ENCODE measurements at places on chromosomes 5 and 9.

DNA sequence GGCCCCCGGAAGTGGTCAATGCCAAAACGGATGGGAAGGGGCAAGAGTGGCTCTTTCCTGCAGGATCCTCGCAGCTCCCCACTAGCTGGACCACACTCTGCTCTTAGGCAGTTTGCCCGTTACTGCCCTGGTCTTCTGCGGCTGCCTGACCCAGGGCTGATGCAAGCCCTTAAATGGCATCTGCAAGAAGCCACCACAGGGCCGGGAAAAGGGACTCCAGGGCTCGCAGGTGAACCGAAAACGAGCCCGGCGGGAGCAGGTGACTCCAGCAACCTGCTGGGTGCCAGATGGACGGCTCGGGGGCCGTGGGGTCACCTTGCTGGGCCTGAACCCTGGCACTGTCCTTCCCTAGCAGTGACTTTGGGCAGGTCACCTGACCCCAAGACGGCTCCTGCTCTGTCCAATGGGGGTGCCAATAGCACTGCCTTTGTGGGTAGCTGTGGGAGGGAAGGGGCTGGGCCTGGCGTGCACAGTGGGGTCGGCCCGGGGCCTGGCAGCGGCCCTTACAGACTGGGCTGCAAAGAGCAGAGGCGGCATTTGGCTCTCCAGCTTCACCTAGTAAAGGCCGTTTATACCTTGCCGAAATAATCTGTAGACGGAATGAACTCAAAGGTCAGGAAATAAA is 1.3 kb downstream of the TMEM250 start:
- no peak for DNase-seq

DNA sequence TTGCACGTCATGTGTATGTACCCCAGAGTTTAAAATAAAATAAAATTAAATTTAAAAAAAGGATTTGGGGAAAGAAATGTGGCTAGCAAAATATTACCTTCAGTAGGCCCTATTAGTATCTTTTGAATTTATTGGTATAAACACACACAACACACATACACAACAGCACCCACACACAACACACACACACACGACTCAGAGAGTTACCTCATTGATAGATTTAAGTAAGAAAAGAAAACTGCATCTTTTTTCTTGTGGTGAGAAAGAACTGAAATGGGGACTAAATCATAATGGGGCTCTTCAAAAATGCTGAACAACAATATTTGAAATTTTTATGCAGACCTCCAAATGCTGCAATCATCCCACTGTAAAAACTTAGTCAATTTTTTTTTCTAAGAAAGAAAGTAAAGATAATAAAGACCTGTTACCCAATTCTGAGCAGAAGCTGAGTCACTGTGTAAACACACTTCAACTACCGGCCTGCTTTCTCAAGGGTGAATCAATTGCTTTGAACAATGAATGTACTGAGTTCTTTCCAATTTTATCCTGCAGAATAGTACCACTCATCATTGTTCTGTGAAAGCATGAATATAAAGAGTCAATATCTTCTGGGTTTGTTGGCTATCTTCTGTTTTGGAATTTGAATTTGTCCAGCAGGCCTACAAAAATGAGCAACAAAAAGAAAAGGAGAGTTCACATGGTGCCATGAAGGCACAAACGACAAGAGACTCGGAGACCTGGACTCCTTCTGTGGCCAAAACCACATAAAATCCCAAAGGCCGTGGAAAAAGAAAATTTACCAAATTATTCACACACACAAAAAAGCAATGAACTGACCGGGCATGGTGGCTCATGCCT is 57.9 kb upstream of the CCNG1 start:
- no peak for DNase-seq

- DNase-seq: no peak
Observed at GRCh38 chr5:52469420-52469819, 318.3 kb upstream of the ITGA1 start.

GRCh38 chr5:159218595-159219023 is 9.3 kb upstream of the RNF145 start:
- DNase-seq: no peak

GRCh38 chr5:143952809-143953208 is 140.8 kb downstream of the HMHB1 start:
- no peak for DNase-seq

- DNase-seq: no peak
Observed at GRCh38 chr9:77708064-77708815, 60.1 kb upstream of the GNA14 start.

- DNase-seq: no peak
Observed at GRCh38 chr5:2310946-2311345, 428.2 kb upstream of the IRX4 start.

DNA sequence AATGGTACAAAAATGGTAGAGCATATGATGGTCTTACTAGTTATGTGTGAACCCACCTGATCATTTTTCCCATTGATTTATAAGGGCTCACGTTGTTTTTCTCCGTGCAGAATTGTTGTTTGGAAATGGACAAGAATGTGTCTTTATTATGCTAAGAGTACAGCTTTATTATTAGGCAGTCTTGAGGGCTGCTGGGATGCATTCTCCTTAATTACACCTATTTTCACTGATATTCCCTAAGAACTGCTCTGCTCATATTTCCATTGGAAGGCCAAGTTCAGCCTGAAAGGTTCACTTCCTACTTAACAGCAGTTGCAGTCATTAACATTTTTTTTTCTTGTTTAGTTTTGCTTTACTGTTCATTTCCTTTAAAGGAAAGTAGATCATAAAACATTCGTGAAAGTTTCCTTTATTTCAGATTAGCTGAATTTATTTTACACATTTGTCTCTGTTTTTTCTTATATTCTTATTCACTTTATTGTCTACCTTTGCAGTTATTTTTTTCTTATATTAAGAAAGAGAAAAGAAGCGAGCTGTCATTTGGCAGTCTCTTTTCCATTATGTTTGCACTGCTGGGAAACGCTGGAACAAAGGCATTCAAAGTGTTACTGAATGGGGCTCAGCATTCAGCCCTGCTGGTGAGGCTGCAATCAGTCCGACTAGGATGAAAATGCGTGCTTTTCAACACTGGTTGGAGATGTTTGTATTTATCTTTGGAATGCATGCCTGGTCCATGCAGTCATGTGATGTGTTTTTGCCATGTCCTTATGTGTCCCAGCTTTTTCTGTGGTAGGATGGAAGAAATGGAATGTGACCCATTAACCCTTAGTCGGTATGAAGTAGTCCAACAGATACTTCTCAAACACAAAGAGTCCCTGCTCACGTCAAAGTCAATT is 602.7 kb upstream of the ZNF608 start:
- peak; percentile 24 for DNase-seq

DNA sequence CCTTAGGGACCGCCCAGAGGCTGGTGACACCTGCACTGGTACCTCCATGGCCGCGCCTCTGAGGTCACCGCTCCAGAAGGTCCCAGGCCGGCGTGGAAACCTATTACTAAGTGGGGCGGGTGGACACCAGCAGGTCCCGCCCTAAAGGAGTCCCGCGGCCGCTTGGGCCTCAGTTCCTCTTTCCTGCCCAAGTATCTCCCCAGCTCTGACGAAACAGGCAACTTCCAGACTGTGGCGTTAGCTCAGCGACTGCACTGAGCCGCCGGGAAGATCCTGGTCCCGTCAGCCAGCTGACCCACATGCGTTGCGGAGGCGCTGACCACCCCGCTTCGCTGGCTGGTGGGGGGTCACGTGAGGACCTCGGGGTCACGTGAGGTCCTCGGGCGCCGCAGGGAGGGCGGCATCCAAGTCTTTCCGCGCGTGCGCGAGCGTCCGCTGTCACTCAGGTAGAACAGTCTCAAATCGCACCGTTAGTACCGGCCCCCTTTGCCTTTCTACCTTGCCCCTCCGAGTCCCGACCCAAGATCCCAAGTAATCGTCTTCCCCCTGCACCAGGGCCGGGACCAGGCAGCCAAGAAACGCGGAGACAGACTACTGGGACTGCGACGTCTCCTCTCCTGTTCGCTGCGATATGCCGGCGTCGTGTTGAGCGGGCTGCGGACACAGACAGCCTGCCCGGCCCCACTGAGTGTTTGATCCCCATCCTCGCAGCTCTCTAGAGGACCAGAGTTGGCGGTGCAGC is 53.7 kb upstream of the KDM4C start:
- DNase-seq: peak; percentile 92

DNA sequence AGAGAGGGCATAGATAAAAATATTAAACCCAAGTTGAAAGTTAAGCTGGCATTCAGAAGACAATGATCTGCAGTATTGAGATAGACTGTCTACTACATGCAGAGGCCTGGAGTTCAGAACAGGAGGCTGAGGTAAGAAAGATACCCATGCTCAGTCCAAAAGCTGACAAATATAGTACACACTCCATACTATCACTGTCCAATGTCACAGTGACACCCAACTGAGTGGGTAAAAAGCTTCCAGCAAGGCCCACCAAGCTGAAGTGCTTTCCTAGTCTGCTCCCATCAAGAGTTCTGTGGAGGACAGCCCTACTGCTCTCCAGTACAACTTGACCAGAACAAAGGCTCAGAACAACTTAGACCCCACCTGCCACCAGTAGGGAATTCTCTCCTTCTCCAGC is 124.9 kb downstream of the SLC12A2 start:
- DNase-seq: no peak

DNA sequence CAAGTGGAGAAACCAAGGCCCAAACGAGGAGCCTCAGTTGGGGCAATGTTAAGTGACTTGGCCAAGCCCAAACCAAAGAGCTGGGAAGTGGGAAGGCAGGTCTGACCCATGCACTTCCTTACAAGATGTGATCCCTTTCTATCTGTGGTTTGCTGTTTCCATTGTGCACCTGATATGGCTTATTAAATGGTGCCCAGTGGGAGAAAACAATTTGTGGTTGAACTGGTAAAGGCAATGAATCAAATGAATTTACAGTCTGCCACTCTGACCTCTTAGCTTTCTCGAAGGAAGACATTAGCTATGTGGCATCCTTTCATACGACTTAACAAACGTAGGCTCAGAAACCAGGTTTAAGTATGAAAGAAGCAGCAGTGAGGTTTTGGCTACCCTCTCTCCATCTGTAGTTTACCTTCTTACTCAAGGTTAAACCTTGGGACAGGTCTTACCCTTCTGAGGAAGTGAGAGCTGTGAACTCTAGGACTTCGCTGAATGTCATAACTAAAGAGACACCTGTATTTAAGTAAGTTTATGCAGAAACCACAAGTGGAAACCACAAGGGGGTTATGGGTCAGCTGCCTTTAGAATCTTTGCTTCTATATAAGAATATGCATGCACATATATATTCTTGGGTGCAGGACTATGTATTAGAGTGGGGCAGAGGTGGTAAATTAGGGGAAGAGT is 100.5 kb upstream of the SPATA31D4 start:
- DNase-seq: no peak

GRCh38 chr5:107216587-107216986 is 454.1 kb downstream of the EFNA5 start:
- DNase-seq: no peak

GRCh38 chr5:26700759-26701384 is 337.5 kb downstream of the CDH9 start:
- peak; percentile 83 for DNase-seq

DNA sequence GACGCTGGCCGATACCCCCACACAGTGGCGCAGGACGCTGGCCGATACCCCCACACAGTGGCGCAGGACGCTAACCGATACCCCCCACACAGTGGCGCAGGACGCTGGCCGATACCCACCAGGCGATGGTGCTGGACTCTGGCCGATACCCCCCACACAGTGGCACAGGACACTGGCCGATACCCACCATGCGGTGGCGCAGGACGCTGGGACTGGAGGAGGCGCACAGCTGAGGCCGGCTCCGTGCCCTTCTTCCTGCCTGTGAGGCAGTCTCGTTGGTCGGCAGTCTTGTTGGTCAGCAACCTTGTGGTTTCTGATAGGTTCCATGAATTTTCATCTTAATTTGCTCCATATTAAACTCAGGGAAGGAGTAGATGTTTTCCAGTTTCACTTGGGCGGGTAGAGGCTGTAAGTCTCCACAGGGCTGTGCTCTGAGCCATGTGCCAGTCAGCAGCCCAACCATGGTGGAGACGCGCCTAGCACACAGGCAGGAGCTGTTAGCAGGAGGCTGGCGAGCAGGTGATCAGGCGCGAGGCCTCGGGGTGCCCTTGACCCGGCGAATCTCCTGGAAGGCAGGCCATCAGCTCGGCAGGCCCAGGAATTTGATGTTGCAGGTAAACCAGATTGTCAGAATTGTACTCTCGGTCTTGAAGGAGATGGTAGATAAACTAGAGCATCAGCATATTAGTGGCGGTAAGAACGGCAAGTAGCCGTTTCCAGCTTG is 75.6 kb downstream of the EHMT1 start:
- DNase-seq: no peak

- DNase-seq: no peak
Observed at GRCh38 chr9:113781896-113782295, 94.2 kb upstream of the ZNF618 start.

- no peak for DNase-seq
Observed at GRCh38 chr5:160492565-160492964, 70.9 kb downstream of the PTTG1 start.

- DNase-seq: no peak
Observed at GRCh38 chr9:81191222-81191621, 498.1 kb downstream of the TLE1 start.

- no peak for DNase-seq
Observed at GRCh38 chr5:86686046-86686445, 68.3 kb downstream of the COX7C start.

DNA sequence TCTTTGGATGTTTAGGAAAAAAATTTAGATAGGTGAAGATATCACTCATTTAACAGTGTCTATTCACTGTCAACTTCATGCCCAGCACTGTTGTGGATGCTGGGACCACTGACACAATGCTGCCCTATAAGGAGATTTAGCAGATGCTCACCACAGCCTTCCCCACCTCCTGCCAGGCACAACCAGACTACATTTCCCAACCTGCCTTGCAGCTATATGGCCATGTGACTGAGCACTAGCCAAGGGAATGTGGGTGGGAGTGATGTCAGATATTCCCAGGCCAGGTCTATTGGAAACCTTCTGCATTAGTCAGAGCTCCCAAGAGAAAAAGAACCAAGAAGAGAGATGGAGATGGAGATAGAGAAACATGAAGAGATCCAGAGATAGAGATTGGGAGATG is 302.6 kb upstream of the TAS2R1 start:
- DNase-seq: no peak

DNA sequence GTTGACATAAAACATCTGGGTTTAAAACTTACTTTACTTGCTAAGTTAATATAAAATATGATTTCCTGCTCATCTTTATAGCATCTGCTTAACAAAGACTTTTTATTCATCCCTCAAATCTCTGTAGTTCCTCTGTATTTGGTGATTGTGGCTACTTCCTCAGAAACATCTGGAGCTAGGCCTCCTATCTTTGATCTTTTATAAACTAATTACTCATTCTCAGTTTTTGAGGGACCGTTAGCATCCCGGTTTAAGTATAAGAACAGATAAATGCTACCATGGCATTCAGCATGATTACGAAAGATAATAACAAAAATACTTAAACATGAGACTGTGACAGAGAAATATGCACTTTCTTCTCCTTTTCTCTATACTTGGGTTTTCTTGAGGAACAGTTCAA is 85.3 kb downstream of the SLC38A9 start:
- no peak for DNase-seq

Measured in NCI-H1092 treated with DMSO at 0.1 percent for 48 hours (cell line).